Epithelial cell of umbilical artery (primary cell): ENCODE measurements at places on chromosomes 16 and 17. TPM values are rescaled to one million over a fixed set of nuclear protein-coding genes. Genes with fewer than 3 reads are reported as not detected.

CCL17 gene
- not detected in 2 replicates for total RNA-seq

TMC5 gene
- not detected in 2 replicates for total RNA-seq

DNAH3 gene
- under 0.01 and 0.15 TPM in 2 replicates for total RNA-seq

TMEM204 gene
- total RNA-seq, result 15.0 and 36.7 TPM in 2 replicates

FOXO3B gene
- total RNA-seq, result 3.2 and 4.3 TPM in 2 replicates

P2RX1 gene
- not detected in 2 replicates for total RNA-seq

ENPP7 gene
- total RNA-seq, result not detected in 2 replicates
